NCI-H1417 (cell line): ENCODE measurements at places on chromosomes 13 and 19.

DNA sequence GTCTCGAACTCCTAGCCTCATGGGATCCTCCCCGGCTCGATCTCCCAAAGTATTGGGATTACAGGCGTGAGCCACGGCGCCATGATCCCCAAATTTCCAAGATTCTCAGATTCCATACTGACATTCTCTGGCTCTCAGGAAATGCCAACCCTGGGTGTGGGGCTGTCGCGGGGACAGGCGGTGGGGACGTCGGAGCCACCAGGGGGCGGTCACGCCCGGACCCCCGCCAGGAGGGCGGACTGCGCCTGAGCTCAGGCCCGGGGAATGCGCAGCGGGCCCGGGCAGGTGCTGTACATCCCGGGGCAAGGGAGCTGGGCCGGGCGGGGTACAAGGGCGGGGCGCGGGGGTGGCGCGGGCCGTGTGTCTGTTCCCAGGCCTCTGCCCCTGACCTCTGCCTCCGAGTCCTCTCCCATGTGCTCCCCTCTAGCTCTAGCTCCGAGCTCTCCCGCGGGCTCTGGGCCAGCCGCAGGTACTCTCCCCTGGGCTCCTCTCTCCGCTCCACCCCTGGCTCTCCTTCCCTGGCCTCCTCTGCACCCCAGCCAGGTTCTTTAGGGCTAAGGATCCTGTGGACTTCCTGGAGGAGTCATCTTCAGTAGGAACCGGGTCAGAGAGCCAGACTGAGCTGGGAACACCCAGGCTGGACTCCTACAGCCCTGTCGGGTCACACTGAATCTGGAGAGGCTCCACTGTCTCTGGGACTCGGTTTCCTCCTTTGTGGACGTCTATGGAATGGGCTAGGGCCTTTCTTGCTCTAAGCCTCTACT is 2.4 kb downstream of the PPP1R13L start:
- DNase-seq: no peak

GRCh38 chr19:50406156-50406820 is 12.4 kb upstream of the SPIB start:
- DNase-seq: no peak

- no peak for DNase-seq
Measured at GRCh38 chr13:79736356-79736755, 255.4 kb downstream of the NDFIP2 start.

DNA sequence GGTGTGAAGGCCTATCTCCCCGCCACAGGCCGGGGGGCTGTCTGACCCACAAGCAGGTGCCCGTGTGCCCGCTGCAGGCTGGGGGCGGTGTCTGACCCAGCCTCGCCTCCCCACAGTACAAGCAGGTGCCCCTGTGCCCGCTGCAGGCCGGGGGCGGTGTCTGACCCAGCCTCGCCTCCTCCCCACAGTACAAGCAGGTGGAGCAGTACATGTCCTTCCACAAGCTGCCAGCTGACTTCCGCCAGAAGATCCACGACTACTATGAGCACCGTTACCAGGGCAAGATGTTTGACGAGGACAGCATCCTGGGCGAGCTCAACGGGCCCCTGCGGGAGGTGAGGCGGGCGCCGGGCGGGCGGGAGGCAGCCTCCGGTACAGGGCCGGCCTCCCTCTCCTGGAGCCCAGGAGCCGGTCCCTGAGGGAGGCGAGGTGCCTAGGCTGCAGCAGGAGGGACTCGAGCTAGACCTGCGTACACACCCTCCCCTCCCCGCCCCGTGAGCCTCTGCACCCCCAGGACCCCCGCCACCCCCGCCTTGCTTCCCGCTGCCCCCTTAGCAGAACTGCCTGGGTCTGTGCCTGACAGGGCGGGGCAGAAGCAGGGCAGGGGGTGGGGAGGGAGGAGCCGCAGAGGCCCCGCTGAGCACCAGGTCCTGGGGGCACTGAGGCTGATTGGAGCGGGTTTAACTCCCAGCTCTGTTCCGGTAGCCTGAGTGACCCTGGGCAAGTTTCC is 20.6 kb downstream of the HCN2 start:
- DNase-seq: peak; percentile 72

DNA sequence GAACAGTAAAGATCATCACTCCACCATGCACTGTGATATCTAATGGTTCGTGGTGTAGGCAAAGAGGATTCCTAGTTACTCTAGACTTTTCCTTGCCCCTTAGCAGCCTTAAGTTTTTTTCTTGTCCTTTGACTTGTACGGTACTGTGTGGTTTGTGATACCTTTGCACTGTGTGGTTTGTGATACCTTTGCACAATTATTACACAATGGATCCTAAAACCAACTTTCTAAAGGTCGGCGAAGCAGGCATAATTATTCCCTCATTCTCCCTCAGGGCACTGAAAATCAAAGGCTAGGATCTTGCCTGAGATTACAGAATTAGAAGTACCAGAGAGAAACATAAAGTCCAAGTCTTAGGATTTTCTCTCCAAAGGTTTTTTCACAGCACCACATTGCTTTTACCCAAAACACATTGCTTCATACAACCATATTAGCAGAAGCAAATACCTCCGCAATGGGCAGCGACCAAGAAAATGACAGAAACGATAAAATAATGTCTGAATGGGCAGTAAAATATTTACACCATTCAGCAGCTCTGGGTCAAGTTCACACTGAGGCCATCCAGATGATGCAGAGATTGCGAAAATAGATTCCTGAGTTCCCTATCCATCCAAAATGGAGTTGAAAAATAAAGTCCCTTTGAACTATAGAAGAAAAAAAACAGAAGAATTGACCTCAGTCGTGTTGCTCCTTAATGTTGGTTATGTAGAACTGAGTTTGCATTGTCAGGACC is 106.4 kb downstream of the FGF14 start:
- DNase-seq: no peak

DNA sequence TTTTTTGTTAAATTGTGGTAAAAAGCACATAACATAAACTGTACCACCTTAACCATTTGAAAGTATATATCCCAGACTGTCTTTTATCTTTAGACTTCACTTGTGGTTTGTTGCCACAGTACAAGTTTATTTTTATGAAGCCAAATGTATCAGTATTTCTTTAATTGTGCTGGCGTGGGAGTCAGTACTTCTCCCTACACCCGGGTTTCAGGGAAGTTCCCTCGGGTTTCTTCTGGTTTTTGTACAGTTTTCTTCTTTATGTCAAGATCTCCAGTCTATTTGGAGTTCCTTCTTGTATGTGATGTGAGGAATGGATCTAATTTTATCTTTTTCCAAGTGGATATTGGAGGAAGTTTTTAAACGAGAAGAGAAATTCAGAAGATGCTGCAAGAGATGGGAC is 20.5 kb downstream of the CCDC8 start:
- no peak for DNase-seq

DNA sequence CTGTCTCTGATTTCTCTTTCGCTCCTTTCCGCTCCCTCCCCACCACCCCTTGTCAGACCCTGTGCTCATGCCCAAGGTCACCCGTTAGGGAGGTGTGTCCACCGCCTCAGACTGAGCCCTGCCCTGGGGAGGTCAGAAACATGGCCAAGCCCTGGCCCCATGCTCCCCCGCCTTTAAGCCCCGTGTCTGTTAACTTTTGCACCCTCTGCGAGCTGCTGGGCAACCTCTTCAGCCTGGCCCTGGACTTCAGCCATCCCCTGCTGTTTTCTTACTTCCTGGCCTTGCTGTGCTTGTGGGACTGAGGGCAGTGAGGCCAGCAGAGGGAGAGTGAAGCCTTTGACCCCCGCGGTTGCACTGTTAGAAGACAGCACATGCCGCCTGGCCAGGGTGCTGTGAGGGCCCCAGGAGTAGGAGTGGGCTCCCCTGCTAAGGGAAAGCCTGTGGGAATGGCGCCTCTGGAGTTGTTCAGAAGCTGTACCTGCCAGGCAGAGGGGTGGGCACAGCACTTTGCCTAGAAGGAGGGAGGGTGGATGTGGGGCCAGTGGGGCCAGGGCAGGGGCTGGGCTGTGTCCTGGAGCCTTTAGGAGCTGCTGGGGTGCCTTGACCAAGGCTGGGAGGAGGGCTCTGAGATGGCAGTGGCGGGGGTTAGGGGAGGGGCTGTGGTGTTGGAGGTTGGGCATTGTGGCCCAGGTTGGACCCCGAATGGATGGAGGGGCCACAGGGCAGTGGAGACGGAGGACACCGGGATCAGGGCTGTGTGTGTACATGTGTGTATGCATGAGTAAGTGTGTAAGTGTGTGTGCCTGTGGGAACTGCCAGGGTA is 7.9 kb downstream of the UPF1 start:
- DNase-seq: no peak

DNA sequence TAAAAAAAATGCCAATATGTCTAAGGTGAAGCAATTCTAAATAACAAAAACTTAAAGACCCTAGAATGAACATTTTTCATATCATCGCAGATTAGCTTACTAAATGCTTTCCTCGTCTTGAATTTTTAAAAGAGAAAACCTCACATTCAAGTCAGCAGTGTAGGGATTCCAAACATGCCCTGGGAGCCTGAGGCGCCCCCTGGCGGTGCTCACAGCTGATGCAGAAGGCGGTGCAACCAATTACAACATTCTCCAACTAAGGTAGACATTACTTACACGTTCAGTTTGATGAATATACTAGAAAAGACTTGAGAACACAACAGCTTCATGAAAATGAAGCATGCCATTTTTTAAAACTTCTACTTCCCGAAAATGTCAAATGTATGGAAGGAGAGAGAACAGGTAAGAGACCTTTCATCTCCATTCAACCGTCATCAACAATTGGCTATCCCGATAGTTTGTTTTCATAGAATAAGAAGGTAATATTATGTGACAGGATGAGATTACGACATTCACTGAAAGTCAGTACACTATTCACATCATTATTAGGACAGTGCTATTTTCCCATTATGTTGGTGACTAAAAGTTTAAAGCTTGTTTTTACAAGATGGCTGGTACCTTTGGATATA is 304.4 kb downstream of the DCLK1 start:
- DNase-seq: no peak

- DNase-seq: no peak
Measured at GRCh38 chr13:100100115-100100879, 11.4 kb downstream of the PCCA start.

- DNase-seq: peak; percentile 59
Measured at GRCh38 chr19:12847159-12848139, 9.1 kb downstream of the MAST1 start.

GRCh38 chr13:31913459-31913858 is 118.1 kb upstream of the FRY start:
- DNase-seq: no peak

DNA sequence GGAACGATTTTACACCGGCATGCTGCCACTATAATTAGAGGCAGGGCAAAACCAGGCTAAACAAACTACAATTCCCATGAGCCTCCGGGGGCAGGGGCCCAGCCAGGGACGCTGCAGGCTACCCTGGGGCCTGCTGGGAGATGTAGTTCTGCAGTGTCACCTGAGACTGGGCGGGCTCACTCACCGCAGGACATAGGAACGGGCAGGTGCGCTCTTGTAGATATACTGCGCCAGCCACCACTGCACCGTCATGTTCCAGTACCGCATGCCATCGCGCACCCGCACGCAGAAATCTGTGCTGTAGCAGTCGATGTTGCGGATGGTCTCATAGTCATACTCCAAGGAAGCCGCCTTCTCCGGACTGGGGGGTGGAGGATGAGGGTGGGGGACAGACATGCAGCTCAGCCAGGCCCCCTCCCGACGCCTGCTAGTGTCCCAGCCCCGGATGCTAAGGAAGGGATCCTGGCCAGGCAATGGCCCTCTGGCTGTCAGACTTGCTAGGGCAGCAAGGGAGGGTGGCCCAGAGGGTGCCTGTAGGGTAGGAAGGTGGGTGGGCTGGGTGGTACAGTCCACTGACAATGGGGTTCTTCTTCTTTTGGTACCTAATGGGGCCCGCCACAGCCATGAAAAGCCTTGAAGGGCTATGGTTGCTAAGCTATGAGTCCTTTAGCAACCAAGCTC is 5.8 kb upstream of the TMC4 start:
- peak; percentile 14 for DNase-seq

GRCh38 chr13:108281901-108282300 is 12.4 kb downstream of the TNFSF13B start:
- no peak for DNase-seq

DNA sequence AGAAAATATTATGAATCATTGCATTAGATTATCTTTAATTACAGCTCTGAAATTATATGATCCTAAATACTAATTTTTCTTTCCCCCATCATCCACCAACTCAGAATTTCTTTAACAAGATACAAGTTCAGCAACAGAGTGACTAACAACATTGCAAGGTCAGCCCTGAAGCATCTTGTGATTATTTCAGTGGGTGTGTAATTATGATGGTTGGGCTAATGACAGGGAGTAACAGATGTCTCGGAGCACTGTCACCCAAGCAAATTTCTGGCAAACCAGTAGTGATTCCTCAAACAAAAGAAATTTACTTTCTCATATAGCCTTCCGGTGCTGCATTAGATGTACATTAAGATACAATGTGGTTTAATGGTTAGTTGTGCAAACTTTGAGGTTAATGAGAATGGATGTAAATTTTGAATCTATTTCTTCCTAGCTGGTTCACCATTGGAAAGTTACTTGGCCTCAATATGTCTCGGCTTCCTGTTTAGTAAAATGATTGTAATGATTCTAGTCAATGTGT is 238.9 kb downstream of the ITGBL1 start:
- DNase-seq: no peak

DNA sequence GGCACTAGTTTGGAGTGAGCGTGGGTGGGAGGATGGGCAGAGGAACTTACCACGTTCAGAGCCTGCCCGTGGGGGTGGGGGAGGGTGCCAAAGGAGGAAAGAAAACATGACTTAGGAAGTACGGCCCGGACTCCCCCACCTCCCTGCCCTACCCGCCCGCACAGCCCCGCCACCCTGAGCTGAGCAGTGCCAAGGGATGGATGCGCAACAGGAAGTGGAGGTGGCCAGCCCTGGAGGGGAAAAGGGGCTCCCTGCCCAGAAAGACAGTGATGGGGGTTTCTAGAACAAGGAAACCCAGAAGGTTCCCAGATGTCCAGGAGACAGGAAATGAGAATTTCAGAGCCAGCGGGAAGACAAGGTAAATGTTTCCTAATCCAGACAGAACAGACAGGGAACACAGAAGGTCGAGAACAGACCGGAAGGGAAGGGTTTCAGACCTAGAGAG is 6.3 kb downstream of the TEAD2 start:
- no peak for DNase-seq

DNA sequence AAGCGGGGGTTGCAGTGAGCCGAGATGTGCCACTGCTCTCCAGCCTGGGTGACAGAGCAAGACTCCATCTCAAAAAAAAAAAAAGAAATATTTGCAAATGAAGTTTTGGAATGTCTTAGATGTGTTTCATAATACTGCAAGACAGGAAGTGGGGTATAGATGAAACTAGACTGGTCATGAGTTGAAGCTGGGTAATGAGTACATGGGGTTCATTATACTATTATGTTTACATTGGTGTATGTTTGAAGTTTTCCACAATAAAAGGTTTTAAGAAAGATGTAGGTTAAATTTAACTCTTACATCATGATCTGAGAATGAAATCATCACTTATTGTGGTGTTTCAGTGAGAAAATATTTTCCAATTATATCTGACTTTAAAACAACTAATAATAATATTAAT is 19.0 kb downstream of the FNDC3A start:
- DNase-seq: no peak
